ENCODE measurements at places on chromosomes 4 and X.
A peak's percentile ranks its signal among the peaks of the same experiment; 100 is the strongest.

DNA sequence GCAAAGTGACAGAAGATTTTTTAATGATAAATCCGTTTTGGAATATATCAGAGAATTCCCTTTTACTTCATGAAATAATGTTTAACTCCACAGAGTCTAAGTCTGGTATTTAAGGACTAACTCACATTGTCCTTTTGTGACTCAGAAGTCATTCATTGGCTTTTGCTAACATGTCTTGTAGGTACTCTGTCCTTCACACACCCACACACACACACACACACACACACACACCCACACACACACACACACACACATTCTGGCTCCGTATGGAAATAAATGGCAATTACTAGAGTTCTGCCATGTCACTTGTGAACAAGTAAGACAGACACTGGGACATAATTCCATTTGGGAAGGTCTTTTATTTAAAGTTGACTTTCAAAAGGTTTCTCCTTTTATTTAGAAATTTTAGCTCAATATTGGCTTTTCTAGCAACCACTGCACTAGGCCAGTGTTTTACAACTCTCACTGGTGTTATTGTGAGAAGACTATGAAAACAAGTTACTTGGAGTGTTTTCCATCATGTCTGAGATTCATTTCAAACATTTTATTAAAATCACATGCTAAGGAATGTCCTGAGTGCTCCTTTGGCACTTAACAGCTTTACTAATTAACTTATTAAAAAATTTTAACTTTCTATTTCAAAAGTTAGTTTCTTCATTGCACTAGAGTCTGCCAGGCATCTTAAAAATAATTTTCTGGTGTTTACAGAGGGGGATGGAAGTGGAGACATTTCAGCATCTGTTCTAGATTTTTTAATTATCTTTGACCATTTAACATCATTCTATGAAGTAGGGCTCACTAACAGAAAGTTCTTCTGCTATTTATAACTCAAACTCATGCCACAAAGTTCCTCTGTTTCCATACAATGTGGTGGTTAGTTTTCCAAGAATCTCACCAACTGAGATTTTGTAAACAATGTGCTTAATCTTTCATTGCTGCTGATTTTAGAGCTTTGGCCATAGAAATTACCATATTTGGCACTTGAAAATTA lies 240.3 kb upstream of the GPC4 start:
- DNase-seq, result no peak

DNA sequence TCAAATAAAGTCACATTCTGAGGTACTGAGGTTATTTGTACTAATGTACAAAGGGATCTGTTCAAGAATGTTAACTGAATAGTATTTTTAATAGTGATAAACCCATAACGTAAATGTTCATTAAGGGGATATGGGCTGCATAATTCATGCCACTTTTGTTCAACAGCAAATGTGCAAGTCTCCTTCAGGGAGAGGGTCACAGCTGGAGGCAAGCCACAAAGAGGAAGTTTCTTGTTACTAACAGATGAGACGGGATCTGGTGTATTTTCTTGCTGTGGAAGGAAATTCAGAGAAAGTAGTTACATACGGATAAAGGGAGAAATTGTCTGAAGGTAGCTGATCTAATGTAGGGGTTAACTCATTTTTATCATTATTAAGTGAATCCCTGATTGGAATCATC lies 10.0 kb downstream of the ZFP42 start:
- DNase-seq, result no peak

GRCh38 chrX:103258275-103258674 lies 3.3 kb upstream of the TCEAL8 start:
- no peak for DNase-seq

GRCh38 chr4:119933606-119934005 lies 133.0 kb downstream of the MAD2L1 start:
- DNase-seq, result peak; percentile 76

DNA sequence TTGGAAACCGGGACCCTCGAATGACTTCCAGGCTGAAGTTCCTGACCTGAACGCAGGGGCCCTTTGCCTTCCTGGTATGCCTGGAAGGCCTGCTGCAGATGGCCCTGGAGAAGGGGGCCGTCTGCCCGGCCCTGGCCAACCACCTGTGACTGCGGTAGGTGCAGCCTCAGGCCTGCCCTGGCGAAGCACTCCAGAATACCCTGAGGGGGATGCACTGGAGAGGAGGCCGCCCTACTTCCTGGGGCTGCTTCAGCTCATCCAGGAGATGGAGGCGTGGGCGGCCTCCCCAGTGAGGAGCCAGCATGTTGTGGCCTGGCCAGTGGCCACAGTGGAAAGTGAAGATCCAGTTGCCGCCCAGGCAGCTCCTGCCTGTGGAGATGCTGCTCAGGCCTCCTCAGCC lies 26.4 kb upstream of the PNMA3 start:
- no peak for DNase-seq

DNA sequence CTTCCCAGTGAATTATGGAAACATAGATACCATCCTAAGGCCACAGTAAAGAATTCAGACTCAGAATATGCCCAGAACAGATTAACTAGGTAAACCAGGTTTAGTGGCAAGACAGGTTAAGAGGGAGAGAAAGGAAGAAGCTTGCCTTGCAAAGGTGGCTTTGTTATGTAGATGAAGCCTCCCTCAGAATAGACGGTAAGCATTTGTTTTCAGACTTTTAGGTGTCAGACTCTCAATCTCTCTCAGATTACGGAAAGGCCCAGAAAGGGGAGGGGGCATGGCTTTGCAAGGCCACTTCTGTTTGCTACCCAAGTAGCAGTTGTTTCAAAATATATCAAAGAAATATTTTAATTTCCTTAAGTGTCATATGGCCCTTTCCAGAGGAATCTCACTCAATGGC lies 457.1 kb upstream of the BOD1L1 start:
- no peak for DNase-seq

- no peak for DNase-seq
Measured at GRCh38 chr4:147749811-147750321, 18.0 kb downstream of the ARHGAP10 start.

DNA sequence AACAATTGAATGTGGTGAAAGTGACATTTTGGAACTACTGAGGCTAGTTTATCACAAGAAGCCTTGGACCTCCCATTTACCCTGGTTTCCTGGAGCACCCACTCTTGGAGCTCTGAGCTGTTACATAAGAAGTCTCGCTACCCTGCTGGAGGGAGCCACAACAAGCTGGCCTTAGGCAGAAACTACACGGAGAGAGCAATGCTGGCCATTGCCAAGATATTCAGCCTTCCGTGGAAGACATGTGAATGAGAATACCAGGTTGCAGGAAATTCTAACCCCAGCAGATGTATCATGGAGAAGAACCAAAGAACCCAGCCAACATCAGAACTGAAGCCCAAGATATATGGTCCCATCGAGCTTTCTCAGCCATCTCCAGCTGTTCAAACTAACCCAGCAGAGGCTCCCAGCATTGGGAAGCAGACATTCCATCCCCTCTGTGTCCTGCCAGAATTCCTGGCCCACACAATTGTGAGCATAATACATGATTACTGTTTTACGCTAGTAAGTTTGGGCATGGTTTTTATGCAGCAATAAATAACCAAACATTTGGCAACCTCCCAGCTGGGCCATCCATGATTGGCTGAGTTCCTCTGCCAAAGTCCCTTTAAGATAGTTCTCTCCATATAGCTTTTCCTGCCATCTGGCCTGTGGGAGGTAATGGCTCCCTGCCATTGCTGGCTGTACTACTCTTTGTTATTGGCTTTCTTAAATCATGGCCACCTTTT lies 17.9 kb upstream of the PDE5A start:
- DNase-seq, result no peak

GRCh38 chr4:128639541-128640270 lies 169.8 kb upstream of the JADE1 start:
- DNase-seq, result no peak

Measured in NCI-H1417 treated with DMSO at 0.1 percent for 48 hours (cell line).